ENCODE measurements at places on chromosomes 5 and 9.

GRCh38 chr5:77590347-77590746, 48.2 kb downstream of the OTP start:
- DNase-seq = no peak

- DNase-seq = no peak
Measured at GRCh38 chr9:88969646-88970373, 21.5 kb upstream of the S1PR3 start.

GRCh38 chr5:180860273-180860886, 696 bp downstream of the ZFP62 start:
- DNase-seq = no peak

GRCh38 chr5:58071566-58071965, 388.3 kb downstream of the PLK2 start:
- no peak for DNase-seq

Measured in activated CD8-positive, alpha-beta memory T cell treated with anti-CD3 and anti-CD28 coated beads for 4 hours (primary cell).